ENCODE measurements at places on chromosomes 11 and 22. TPM values are rescaled to one million over a fixed set of nuclear protein-coding genes. Genes with fewer than 3 reads are reported as not detected.

DNA sequence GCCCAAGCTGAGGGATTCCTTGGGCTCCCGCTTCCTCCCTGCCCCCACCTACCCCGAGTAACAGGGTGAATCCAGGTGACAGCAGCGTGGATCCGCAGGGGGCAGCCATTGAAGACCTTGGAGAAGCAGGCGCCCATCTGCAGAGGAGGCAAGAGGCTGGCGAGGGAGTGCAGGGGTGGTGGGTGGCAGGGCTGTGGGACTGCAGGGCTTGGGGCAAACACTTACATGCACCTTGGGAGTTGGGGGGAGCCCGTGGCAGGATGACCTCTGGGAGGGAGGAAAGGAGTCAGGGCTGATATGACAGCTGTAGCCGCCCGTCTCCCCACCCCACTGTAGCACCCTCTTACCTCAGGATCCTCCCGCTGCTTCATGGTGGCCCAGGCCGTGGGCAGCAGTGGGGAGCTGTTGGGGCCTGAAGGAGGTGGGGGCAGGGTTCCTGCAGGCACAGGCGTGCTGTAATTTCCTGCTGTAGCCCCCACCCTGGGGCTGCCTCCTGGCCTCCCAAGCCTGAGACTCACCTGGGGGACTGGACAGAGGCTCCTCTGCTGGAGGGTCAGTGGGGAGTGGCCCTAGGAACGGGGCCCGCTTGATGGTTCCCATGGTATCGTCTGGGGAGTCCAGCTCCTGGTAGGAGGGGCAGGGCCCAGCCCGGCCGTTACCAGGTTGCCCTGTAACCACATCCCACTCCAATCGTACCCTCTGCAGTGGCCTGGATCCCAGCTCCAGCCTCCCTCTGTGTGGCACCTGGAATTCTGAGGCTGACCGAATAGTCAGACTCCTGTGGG, 6.1 kb downstream of the MAP4K2 start:
- no peak overlapping the region for H3K27ac ChIP-seq
- H3K4me1 ChIP-seq: peaks cover 12% of the 10 kb centered on the region
- no peak for DNase-seq
- H3K27me3 ChIP-seq: no peaks in the 10 kb centered on the region

The C11orf52 gene
- 8.3 TPM for total RNA-seq

DNA sequence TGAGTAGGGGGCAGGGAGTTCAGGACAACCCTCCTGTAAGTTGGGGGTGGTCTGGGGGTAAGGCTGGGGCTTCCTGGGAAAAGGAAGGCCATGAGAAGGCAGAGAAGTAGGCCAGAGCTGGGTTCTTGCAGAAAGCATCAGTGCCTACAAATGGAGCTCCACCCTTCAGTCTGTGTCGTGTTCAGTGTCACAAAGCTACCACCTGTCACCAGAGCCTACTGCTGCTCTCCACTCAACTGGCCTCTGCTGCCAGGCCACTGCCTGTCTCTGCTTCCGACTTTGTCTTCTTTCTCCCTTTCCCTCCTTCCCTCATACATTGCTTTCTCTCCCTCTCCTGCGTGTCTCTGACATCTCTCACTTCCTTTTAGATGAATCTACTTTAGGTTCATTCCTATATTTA, 3.4 kb upstream of the WBP2NL start:
- H3K36me3 ChIP-seq: no peaks in the 10 kb centered on the region
- H3K27me3 ChIP-seq: no peaks in the 10 kb centered on the region

The VPREB1 gene
- total RNA-seq: not detected

- H3K36me3 ChIP-seq: no peaks in the 10 kb centered on the region
- H3K27me3 ChIP-seq: no peaks in the 10 kb centered on the region
Observed at GRCh38 chr22:26205494-26205893, 36.2 kb downstream of the SEZ6L start.

DNA sequence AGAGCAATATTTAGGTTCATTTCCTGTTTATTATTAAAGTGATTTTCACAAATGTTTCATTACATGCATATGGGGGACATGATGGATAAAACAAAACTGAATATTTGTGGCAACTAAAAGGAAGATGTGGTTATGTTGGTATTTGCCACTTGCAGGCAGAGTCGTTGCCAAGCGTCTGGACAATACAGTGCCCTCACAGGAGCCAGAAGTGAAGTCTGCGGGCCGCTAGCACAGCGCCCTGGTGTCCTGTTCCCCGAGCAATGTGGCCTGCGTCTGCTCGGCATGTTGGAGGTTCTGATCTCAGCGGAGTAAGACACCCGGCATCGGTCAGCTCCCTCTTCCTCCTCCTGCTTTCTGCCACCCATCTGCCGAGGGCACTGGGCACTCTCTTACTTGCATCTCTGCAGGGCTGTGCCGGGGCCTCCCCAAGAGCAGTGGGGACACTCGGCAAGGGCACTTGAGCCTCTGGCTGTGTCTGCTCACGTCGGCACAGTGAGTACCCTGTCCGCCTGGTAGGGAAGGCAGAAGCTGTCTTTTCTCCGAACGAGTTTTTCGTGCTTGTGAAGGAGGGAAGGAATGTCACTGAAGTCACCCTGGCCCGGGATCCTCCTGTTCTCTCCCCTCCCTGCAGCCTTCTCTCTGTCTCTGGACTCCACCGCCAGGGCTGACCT, 10.5 kb upstream of the TTLL12 start:
- H3K27me3 ChIP-seq: no peaks in the 10 kb centered on the region
- DNase-seq: no peak
- H3K4me1 ChIP-seq: no peaks in the 10 kb centered on the region

DNA sequence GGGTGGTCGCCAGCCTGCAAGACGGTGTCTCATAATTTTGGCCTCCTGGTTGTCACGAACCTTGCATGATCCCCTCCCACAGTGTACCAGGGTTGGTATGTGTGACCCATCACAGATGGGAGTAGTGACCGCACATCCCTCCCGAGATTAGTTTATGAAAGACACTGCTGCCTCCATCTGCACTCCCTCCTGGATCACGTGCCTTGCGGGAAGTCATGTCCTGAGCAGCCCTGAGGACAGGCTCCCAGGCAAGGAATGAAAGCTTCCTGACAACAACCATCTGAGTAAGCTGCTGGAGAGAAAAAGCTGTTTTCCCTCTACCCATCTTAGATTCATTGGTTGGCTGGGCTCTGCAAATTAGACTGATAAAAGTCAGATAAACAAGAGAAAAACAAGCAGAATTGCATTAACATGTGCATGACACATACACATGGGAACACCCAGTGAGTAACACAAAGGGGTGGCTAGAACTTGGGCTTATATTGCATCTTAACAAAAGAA, 14.4 kb upstream of the PAMR1 start:
- no peaks in the 10 kb centered on the region for H3K36me3 ChIP-seq
- peaks cover 16% of the 10 kb centered on the region for H3K4me1 ChIP-seq
- H3K27ac ChIP-seq: peak overlapping the region; percentile 58
- DNase-seq: peak; percentile 76
